Large intestine (tissue), 12 donors: ENCODE measurements at places on chromosomes 7 and 10. TPM values are rescaled to one million over a fixed set of nuclear protein-coding genes. Genes with fewer than 3 reads are reported as not detected.

The LLCFC1 gene
- 6.6 TPM for polyA plus RNA-seq

- no peaks in the 10 kb centered on the region for H3K4me1 ChIP-seq
- DNase-seq = no peak
- no peak overlapping the region for H3K27ac ChIP-seq
- no peaks in the 10 kb centered on the region for H3K27me3 ChIP-seq
- H3K36me3 ChIP-seq = no peaks in the 10 kb centered on the region
Measured at GRCh38 chr7:14714161-14714728, 188.3 kb downstream of the DGKB start.

GRCh38 chr7:33971106-33971505 lies 65.8 kb downstream of the BMPER start:
- DNase-seq = no peak
- H3K4me3 ChIP-seq = no peak overlapping the region
- no peak overlapping the region for H3K27ac ChIP-seq
- H3K27me3 ChIP-seq = peaks cover 3% of the 10 kb centered on the region

DNA sequence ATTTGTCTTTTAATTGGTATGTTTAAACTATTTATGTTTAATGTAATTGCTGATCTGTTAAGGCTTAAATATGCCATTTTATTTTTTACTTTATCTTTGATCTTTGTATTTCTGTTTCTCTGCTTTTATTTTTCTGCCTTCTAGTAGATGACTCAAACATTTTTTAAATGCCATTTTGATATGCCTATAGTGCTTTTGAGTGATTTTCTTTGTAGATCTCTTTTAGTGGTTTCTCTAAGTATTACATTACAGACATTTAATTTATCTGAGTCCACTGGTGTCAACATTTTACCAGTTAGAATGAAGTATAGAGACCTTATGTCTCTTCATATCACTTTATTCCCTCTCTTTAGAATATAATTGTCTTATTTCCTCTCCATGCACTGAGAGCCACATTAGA lies 32.7 kb downstream of the IL6 start:
- no peaks in the 10 kb centered on the region for H3K27me3 ChIP-seq
- H3K36me3 ChIP-seq = no peaks in the 10 kb centered on the region
- no peaks in the 10 kb centered on the region for H3K4me1 ChIP-seq
- DNase-seq = no peak
- no peak overlapping the region for H3K4me3 ChIP-seq

- no peak overlapping the region for H3K27ac ChIP-seq
- no peak overlapping the region for H3K4me3 ChIP-seq
- no peaks in the 10 kb centered on the region for H3K36me3 ChIP-seq
- H3K4me1 ChIP-seq = peaks cover 27% of the 10 kb centered on the region
- H3K27me3 ChIP-seq = no peaks in the 10 kb centered on the region
Measured at GRCh38 chr10:86159797-86160196, 206.8 kb downstream of the GRID1 start.

The CAMK2B gene
- polyA plus RNA-seq = 4.4 TPM

- no peaks in the 10 kb centered on the region for H3K27me3 ChIP-seq
- no peaks in the 10 kb centered on the region for H3K36me3 ChIP-seq
- no peak overlapping the region for H3K4me3 ChIP-seq
- H3K27ac ChIP-seq = no peak overlapping the region
Measured at GRCh38 chr7:83248000-83248399, 85.3 kb upstream of the PCLO start.

DNA sequence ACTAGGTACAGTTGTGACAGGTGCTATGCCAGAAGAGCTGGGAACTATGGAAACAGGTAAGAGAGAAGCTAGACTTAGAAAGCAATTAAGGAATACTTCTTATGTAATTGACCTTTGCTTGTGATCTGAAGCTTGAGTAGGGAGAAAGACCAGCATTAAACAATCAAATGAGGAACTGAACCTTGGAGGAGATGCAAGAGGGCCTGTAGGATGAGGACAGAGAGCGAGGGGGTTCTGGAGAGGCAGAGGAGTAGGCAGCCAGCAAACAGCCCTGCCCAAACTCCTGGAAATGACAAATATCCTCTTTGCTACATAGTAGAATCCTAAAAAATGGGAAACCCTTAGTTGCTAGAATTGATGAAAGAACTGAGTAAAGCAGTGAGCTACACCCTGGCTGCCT lies 41.6 kb upstream of the FAM204A start:
- no peaks in the 10 kb centered on the region for H3K36me3 ChIP-seq
- H3K27me3 ChIP-seq = peaks cover 5% of the 10 kb centered on the region
- no peak for DNase-seq
- no peak overlapping the region for H3K27ac ChIP-seq

DNA sequence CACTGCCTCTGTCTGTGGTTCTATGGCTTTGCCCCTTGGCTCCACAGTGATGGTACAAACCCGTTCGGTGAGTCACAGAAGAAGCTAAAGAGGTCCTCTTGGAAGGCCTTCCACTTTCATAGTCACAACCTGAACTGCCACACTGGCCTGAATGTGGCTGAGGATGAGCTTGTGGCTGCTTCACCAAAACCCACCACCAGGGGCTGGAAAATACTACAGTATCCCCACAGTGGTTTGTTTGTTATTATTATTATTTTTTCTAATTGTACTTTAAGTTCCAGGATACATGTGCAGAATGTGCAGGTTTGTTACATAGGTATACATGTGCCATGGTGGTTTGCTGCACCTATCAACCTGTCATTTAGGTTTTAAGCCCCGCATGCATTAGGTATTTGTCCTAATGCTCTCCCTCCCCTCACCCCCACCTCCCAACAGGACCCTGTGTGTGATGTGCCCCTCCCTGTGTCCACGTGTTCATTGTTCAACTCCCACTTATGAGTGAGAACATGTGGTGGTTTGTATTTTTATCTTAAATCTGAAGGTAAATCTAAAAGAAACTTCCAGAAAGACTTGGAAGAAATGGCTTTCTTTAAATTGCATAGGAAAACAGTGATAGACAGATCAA lies 160.8 kb upstream of the NPSR1 start:
- H3K4me1 ChIP-seq = no peaks in the 10 kb centered on the region
- no peak for DNase-seq
- H3K36me3 ChIP-seq = no peaks in the 10 kb centered on the region
- H3K27ac ChIP-seq = no peak overlapping the region
- no peaks in the 10 kb centered on the region for H3K27me3 ChIP-seq

DNA sequence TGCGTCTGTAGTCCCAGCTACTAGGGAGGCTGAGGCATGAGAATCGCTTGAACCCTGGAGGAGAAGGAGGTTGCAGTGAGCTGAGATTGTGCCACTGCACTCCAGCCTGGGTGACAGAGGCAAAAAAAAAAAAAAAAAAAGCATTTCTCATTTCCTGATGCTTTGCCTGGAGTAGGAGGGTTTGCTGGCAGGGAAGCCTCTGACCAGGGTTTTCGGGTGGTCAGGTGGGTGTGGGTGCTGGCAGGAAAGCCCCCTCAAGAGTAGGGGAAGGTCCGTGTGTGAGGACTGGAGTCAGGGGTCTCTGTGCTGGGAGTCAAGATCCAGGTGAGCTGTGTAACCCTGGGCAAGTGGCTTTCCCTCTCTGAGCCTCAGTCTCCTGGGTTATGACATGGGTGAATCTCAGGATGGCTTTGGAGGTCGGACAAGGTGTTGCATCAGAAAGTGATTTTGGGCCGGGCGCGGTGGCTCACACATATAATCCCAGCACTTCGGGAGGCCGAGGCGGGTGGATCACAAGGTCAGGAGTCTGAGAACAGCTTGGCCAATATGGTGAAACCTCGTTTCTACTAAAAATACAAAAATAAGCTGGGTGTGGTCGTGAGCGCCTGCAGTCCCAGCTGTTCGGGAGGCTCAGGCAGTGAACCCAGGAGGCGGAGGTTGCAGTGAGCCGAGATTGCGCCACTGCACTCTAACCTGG lies 3.2 kb downstream of the AMZ1 start:
- H3K27me3 ChIP-seq = peaks cover 38% of the 10 kb centered on the region
- peaks cover 5% of the 10 kb centered on the region for H3K4me1 ChIP-seq
- DNase-seq = no peak
- H3K27ac ChIP-seq = no peak overlapping the region
- no peak overlapping the region for H3K4me3 ChIP-seq

- no peaks in the 10 kb centered on the region for H3K4me1 ChIP-seq
- H3K27ac ChIP-seq = no peak overlapping the region
- H3K27me3 ChIP-seq = peaks cover 18% of the 10 kb centered on the region
- no peaks in the 10 kb centered on the region for H3K36me3 ChIP-seq
- no peak for DNase-seq
Measured at GRCh38 chr10:126059076-126059826, 162.9 kb downstream of the FANK1 start.

- no peak overlapping the region for H3K4me3 ChIP-seq
- no peaks in the 10 kb centered on the region for H3K4me1 ChIP-seq
- no peak for DNase-seq
- no peaks in the 10 kb centered on the region for H3K36me3 ChIP-seq
- no peaks in the 10 kb centered on the region for H3K27me3 ChIP-seq
Measured at GRCh38 chr10:34959321-34959720, 130.8 kb downstream of the CUL2 start.

DNA sequence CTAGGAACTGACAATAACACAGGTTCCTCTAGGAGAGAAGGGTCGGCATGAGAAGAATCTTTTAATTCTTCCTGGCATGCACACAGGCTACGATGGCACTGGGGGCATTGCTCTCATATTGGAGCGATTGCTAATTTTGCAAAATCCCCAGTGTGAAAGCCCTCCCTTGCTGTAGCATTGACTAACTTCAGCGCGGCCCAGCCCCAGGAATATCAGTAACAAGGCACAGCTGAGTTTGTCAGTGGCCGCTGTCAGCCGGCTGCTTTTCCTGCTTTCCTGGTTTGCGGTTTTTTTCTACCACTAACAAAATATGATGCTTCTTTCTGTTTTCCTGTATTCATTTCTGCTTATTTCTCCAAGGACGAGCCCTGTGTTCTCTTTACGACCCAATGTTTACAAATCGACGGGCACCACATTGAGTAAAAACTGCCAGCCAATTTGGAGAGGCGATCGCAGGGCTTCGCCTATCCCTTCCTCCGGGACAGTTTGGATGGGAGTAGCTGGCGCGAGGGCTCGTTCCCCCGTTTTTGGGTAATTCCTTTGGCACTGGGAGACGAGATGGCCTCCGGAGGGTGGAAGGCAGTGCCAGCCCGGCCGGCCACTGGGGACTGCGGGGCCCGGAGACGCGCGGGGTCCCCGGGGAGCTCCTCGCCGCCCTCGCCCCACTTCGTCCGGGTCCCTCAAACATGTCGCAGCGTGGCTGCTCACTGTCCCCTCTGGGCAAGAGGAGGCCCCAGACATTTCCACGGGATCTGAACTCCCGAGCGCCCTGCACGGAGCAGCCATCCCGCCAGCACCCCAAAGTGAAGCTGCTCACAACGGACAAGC lies 967 bp downstream of the ADARB2 start:
- peak overlapping the region; percentile 26 for H3K4me3 ChIP-seq
- peaks cover 67% of the 10 kb centered on the region for H3K27me3 ChIP-seq
- no peaks in the 10 kb centered on the region for H3K36me3 ChIP-seq
- peaks cover 6% of the 10 kb centered on the region for H3K4me1 ChIP-seq
- no peak overlapping the region for H3K27ac ChIP-seq
- peak; percentile 9 for DNase-seq
